NB4 (cell line): ENCODE measurements at places on chromosomes 1 and 21.

DNA sequence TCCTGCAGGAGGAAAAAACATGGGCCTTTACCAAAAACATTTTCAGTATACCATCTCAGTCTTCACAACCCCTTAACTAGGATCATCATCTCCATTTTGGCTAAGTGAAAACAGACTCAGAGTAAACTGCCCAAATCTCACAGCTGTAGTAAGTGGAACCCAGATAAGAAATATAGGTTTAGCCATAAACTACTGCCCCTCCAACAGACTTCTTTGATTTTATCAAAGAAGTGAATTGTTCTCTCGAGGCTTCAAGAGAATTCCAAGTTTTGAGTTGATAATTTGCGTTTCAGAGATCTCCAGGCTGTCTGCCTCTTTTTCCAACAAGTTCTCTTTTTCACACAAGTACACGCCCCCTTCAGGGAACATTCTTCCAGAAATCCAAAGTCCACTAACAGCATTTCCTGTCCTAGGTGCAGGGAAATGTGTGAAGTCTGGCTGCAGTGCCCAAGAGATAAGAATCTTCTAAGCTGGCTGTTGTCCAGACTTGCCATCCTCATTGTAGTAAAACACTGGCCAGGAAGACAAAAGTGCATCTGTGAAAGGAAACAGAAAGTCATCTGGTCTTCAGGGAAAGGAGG lies 30.8 kb downstream of the RNF19B start:
- DNase-seq: no peak

GRCh38 chr1:216665406-216665805 lies 57.8 kb downstream of the ESRRG start:
- peak; percentile 24 for DNase-seq

DNA sequence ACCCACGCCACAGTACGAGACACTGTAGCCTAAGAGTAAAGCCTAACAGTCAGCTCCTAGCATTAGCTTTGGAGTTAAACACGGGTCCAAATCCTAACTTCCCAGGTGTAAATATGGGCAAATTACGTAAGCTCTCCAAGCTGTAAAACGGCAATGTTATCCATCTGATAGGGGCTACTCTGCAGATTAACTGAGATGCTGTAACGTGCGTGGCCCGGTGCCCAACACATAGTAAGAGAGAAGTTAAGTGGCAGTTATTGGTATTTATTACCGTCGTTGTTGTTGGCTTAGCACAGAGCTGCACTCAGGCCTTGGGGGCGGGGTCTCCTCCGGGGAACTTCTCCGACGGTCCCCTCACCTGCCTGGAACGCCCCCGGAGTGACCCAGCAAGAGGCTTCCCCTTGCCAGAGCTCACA lies 457 bp downstream of the TRAPPC3 start:
- DNase-seq: no peak

DNA sequence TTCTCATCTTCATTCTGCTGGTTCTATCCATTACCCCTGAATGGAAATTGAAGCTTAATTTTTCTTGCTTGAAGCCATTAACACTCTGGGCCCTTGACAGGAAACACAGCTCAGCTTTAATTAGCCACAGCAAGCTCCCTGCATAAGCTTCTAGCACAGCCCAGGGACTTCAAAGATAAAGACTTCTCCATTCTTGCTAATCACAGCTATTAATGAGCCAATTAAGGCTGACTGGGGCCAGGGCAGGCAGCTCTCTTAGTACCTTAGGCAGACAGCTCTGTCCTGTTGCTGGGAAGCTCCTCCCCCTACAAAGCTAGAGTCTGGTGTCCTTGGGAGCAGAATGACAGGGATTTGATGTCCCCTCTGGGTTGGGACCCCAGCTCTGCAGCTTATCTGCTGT lies 27.9 kb upstream of the TRABD2B start:
- DNase-seq: no peak

GRCh38 chr1:109131800-109132199 lies 17.9 kb downstream of the ELAPOR1 start:
- DNase-seq: no peak

GRCh38 chr1:231272880-231273279 lies 31.9 kb downstream of the GNPAT start:
- no peak for DNase-seq

GRCh38 chr1:204268101-204268500 lies 54.3 kb upstream of the GOLT1A start:
- DNase-seq: no peak

DNA sequence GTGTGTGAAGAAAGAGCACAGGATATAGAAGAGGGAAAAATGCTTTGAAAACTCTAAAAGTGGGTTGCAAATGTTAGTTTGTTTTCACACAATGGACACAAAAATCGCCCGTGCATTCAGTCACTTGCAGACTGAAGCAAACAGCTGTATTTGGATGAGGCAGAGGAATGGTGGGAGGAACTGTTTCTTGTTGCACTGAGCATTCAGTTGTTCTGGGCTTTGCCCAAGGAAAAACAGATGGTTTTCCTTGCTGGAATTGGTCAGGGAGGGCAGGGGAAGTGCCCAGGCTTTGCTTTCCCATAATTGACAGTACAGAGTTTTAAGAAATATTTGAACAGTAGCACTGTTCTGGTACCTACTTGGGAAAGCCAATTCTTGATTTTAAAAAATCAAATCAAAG lies 19.5 kb upstream of the WARS2 start:
- no peak for DNase-seq

DNA sequence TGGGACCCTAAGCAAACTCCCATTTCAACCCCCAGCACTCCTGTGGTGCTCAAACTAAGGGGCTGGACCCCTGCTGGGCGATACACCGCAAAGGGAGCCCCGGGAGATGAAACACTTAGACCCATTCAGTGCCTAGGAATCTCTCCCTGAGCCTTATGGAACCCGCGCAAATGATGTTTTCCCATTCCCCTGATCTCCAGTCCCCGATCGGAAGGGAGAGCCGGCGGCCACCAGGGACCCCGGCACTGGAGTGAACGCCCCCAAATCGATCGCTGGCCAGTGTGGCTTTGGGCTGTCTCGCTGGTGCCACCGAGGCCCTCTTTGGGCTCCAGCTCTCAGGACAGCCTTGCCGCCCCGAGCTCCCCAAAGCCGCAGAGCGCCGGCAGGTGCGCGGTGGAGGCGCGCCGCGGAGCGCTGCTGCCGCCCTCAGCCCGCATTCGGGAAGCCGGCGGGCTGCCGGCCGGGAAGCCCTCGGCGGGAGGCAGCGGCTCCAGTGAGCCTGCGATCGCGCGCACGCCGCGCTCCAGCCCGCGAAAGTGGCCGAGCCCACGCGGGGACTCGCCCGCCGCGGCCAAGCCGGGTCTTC lies 1.1 kb downstream of the PLXNA2 start:
- DNase-seq: peak; percentile 33

GRCh38 chr1:67393240-67393639 lies 37.0 kb downstream of the SERBP1 start:
- DNase-seq: no peak

- peak; percentile 44 for DNase-seq
These were observed 898.6 kb downstream of the AMY1C start for GRCh38 chr1:104648269-104648691.

- DNase-seq: no peak
These were observed 33.8 kb downstream of the MFSD2A start for GRCh38 chr1:39988618-39989343.

GRCh38 chr1:197774466-197775281 lies 606 bp downstream of the DENND1B start:
- peak; percentile 78 for DNase-seq

DNA sequence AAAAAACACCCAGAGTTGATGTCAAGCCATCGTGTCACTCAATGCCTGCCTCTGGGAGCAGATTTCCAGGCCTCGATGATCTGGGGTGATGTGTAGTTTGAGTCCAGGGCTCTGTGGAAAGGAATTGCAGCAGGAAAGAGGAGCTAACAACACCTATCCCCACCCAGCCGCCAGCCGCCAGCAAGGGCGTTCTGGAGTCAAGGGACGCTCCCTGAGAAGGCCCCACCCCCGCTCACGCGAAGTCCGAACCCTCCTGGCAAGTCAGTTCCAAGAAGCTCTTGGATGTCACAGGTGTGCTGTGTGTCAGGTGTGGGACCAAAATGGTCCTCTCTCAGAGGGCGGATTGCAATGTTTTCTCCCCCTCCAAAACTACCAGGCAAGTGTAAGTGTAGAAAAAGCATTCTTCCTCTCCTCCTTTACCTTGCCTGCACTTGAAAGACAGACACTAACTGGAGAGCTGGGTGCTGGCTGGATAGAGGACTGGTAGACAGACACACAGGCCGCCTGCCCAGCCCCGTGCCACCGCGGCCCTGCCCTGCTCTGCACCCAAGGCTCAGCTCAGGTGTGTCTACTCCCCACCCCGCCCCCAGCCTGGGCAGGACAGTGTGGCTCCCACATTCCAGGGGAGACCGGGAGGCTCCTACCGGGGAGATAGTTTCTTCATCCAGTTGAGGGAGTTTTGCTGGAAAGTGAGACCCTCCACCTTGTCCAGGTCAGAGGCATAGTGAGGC lies 8.5 kb downstream of the AGT start:
- DNase-seq: no peak

GRCh38 chr1:17466359-17466758 lies 26.9 kb upstream of the RCC2 start:
- no peak for DNase-seq

DNA sequence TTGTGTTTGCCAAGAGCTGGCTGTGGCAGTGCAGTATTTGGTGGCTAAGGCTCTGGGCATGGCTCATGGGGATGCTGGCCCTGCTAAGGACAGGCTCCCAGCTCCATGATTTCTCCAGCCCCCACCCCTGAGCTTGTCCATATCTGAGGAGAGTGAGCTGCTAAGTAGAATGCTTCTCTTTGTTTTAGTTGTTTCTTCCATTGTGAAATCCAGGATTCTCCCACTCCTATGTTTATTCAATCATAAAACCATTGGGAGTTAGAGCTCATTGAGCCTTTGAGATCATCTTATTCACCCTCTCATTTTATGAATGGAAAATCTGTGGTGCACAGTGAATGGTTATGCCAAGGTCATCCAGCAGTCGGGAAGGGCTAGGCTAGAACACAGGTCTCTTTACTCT lies 188.8 kb downstream of the TNR start:
- no peak for DNase-seq

GRCh38 chr1:209886219-209886536 lies 51.8 kb upstream of the SYT14 start:
- DNase-seq: no peak

GRCh38 chr1:36349839-36350238 lies 26.4 kb upstream of the EVA1B start:
- DNase-seq: no peak

GRCh38 chr1:75366595-75366994 lies 232.4 kb downstream of the LHX8 start:
- no peak for DNase-seq

DNA sequence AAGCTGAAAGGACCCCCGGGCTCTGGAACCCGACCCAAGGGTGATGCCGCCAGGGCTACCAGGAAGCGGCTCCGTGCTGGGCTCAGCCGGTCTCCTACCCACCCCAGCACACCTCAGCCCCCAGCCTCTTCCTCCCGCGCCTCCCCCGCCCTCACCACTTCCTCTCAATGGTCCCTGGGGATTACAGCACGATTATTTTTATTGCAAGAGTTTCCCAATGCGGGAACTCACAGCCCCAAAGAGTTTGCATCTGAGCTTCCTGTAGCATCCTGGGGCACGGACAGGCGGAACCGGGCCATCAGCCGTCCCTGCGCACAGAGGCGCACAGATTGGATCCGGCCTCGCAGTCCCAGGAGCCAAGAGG lies 8.7 kb upstream of the SLX9 start:
- DNase-seq: peak; percentile 95

- DNase-seq: no peak
These were observed 15.0 kb downstream of the DPT start for GRCh38 chr1:168714012-168714411.

- DNase-seq: no peak
These were observed 66.6 kb downstream of the SLC37A1 start for GRCh38 chr21:42580076-42580792.

DNA sequence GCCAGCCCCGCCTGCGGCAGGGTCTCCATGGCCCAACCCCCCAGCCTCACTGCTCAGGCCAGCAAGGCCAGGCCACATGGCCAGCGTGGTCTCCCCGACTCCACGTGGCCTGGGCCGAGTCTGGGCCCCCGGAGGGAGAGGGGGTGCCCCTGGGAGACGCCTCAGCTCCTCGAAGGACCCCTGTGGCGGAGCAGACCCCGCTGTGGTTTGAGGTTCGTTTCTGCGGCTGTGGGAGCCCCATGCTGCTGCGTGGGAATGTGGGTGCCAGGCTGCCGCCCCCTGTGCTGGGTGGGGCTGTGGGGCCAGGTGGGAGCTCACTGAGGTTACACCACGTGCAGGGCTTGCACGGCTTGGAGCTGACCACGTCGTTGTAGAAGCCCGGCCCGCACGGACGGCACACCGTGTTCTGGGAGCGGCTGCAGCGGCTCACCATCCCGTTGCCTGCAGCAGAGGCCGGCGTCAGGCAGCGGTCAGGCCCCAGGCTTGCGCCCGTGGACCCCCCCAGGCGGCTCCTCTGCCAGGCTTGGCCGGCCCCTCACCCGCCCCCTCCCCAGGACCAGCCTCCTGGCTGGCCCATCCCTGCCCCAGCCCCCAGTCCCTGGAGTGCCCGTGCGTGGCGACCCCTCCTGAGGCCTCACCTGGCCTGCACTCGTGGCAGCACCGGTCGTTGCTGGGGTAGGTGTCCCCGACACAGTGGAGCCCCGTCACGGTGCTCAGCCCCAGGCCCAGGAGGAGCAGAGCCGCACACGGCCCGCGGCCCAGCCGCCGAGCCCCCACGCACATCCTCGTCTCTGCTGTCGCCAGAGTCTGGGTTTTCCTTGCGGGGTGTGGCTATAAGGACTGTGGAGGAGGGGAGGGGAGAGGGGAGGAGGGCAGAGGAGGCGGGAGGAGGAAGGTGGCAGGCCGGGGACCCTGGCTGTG lies at the start of gene TNFRSF4:
Gene TNFRSF4 (minus strand): TSS at position 809 of the 921 bp plus-strand sequence. CDS start 26 bp downstream, at position 783.
- DNase-seq: peak; percentile 75

DNA sequence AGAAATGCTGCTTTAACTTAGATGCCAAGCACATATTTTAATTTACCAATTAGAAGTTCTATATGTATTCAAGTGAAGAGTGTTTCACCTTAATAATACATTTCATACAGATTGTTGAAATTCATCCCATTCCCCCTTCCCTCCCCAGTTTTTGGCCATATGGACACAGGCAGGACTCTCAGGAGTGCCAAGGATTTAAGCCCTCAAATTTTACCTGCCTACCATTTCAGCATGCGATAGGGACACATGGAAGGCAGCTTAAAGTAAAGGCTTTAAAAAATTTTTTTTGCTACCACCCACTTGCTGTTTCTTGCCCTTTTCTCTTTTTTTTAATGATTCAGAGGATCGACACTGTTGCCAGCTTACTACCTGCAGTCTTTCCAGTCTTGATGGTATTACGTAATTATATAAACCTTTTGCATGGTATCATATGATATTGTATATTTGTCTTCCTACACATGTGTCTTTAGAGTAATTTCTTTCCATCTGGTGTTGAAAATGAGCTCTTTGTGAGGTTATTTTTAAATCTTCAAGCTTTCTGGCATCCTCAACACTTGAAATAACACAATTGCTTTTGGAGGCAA lies 7.0 kb downstream of the EPB41 start:
- DNase-seq: no peak
